HCEC 1CT (cell line): ENCODE measurements at places on chromosomes 11 and 22.

- no peak for DNase-seq
Observed at GRCh38 chr22:26558248-26558895, 31.6 kb downstream of the TPST2 start.

- no peak for DNase-seq
Observed at GRCh38 chr22:17098379-17098819, 13.6 kb downstream of the IL17RA start.

GRCh38 chr11:26017322-26017860 is 314.5 kb upstream of the ANO3 start:
- DNase-seq = no peak

- DNase-seq = no peak
Observed at GRCh38 chr22:28920757-28921584, 37.6 kb downstream of the ZNRF3 start.

- DNase-seq = no peak
Observed at GRCh38 chr11:18046116-18046777, at the start of gene TPH1. TPH1 (minus strand) TSS chr11:18046269; CDS start chr11:18040762, 5,507 bp downstream.

DNA sequence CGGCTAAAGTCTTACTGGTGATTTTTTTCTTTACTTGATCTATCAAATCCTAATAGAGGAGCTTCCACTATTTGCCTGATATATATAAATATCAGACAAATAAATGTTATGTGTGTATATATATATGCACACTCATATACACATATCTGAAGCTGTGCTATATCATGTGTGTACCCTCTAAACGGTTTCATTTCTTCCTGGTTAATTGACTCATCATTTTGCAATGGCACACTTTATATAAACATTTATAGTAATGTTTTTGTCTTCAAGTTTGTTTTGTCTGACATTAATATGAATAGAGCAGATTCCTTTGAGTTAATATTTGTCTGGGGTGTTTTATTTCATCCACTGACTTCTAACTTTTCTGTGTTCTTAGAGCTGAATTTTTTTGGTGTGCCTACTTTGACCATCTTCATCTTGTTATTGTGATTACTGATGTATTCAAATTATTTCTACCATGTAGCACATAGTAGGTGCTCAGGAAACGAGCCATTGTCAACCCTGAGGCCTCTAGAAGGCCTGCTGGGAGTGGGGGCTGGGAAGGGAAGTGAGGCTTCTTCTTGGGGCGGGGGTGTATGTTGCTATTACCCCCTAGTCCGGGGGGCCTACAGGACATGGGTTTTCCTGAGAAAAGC is 82.6 kb downstream of the LRRC32 start:
- peak; percentile 57 for DNase-seq
